Stimulated activated CD8-positive, alpha-beta memory T cell treated with anti-CD3 and anti-CD28 coated beads, Interleukin-7, amount 100 ng/mL, for 24 hours (primary cell): ENCODE measurements at places on chromosomes 13 and 19.

DNA sequence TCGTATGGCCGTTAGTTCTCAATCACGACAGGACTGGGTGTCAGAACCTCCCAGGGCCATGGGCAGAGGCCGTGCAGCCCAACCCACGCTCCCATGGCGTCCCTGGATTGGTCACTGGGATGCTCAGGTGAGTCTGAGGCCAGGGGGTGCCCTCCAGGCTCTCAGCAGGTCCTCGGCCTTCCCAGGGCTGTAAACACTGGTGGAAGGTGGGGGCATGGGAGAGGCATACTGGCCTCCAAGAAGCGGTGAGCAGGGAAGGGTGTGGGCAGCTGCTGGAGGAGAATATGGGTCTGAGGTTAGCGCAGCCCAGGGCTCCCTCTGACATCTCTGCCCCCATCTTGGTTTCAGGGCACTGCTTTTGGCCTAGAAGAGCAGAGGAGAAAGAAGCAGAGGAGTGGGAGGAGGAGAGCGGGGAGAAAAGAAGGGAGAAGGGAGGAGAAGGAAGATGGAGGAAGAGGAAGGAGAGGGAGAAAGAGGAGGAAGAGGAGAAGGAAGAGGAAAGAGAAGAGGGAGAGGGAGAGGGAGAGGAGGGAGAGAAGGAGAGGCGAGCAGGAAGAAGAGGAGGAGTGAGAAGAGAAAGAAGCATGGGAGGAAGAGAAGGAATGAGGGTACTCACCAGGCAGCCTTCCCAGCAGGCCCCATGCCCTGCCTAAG, 62.3 kb downstream of the CEBPG start:
- DNase-seq, result no peak

DNA sequence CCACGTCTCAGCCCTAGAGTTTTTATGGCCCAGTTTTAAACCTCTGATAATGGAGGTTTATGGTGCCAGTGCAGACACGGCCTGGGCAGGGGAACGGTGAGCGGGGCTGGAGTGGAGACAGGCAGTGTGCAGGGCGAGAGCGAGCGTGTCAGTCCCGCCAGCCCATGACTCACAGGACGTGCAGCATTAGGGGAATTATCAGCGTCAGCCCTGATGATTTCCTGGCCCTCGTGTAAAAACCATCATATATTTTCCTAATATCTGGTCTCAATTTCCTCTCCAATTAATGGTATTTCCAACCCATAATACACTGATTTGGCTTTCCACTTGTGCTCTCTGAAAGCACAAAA, 104.6 kb upstream of the VSTM2B start:
- no peak for DNase-seq

DNA sequence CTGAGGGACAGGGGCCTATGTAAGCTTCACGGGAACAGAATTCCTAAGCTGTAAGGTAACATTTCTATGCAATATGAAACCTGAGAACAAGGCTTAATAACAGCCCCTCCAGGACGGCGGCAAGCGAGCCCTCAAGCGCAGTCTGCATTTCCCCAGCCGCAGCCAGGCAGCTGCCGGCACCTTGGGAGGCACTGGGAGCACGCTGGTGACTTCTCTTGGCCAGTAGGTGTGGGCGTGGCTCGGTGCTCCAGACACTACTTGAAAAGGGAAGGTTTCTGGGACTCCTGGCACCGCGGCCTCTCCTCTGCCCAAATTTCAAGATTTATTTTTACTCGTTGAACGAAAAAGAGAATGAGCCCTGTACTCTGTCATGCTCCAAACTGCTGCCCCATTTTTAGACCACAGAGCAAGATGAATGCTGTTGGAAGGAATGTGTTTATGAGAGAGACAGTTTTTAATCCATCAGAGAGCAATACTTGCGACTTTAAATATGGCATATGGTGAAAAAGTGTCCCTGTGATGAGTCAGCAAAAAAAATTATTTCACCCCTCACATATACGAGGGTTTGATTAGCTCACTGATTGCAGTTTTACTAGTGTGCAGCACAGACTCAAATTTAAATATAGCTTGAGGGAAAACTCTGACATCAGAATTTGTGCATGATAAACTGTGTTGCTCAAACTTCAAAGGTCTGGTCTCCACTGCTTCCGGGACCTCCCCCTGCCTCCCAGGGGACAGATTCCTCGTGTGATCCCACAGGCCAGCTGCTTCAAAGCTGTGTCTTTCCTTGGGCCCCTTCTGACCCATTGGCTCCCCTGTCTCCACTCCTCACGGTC, 81.2 kb downstream of the COL4A2 start:
- no peak for DNase-seq

DNA sequence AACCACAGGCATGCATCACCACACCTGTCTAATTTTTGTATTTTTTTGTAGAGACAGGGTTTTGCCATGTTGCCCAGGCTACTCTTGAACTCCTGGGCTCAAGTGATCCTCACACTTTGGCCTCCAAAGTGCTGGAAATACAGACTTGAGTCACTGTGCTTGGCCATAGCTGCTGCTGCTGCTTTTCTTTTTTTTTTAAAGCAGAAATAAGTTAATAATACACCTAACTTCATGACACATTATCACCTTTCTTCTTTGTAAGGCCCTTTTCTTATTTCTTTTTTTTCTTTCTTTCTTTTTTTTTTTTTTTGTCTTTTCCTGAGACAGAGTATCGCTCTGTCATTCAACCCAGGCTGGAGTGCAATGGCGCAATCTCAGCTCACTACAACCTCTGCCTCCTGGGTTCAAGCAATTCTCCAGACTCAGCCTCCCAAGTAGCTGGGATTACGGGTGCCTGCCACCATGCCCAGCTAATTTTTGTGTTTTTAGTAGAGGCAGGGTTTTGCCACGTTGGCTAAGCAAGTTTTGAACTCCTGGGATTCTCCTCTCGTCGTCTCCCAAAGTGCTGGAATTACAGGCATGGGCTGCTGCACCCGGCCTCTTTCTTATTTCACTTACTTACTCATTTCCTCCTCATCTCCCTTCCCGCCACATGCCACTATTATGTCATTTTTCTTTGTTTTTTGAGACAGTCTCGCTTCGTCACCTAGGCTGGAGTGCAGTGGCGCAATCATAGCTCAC, 8.7 kb downstream of the SHKBP1 start:
- no peak for DNase-seq

DNA sequence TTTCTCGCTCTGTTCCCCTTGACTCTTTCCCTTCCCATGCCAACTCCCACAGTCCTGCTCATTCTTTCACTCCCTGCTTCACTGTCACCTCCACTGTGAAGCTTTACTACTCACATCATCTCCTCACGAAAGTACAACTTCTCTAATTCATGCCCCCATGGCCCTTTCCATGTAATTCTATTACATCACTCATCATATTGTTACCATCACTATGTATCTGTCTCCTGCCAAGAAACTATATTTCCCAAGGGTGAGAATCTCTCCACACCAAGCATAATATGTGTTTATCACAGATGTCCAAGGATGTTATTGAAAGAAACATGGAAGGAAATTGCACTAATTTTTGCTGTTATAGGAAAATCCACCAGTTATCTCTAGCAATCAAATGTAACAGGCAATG, 37.2 kb upstream of the LRCH1 start:
- DNase-seq, result no peak

DNA sequence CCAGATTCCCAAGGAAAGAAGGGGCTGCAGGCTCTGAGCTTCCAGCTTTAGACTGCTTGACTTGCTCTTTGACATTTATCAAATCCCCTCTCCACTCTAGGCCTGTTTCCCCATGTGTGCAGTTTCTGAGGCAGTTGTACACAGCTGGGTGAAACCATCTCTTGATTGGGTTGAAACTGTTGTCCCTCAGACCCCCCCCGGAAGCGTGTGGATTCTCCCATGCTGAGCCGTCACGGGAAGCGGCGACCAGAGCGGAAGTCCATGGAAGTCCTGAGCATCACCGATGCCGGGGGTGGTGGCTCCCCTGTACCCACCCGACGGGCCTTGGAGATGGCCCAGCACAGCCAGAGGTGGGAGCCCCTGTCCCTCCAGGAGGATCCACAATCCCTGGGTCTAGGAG, 19.7 kb downstream of the BRSK1 start:
- no peak for DNase-seq

DNA sequence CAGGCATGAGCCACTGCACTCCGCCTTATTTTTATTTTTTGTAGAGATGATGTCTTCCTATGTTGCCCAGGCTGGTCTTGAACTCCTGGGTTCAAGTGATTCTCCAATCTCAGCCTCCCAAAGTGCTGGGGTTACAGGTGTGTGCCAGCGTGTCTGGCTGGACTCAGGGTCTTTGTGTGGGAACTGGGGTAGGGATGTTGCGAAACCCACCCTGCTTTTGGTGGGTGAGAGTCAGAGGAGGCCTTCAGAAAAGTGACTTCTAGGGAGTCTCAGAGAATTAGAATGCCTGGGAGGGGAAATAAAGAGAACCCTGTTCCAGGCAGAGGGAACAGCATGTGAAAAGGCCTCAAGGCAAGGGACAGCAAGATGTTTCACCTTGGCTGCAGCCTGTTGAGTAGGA, 13.2 kb downstream of the TLE5 start:
- no peak for DNase-seq
